ENCODE measurements at places on chromosomes 13 and 19.

DNA sequence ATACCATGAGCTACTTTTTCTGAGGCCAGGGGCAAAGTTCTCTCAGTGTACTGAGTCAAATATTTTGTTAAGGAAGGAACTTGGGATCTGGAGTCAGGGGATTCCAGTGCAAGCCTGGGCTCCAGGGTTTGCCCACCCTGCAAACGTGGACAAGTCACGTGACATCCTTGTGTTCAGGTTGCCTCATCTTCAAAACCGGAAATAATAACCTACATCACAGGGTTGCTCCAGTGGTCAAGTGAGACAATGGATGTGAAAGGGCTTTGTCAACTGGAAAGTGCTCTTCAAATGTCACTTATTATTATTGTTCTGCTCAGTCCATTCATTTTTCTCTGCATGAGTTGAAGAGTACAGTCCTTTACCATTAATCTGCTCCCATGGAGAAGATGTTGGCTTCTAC, 414.9 kb downstream of the COG6 start:
- DNase-seq: no peak

DNA sequence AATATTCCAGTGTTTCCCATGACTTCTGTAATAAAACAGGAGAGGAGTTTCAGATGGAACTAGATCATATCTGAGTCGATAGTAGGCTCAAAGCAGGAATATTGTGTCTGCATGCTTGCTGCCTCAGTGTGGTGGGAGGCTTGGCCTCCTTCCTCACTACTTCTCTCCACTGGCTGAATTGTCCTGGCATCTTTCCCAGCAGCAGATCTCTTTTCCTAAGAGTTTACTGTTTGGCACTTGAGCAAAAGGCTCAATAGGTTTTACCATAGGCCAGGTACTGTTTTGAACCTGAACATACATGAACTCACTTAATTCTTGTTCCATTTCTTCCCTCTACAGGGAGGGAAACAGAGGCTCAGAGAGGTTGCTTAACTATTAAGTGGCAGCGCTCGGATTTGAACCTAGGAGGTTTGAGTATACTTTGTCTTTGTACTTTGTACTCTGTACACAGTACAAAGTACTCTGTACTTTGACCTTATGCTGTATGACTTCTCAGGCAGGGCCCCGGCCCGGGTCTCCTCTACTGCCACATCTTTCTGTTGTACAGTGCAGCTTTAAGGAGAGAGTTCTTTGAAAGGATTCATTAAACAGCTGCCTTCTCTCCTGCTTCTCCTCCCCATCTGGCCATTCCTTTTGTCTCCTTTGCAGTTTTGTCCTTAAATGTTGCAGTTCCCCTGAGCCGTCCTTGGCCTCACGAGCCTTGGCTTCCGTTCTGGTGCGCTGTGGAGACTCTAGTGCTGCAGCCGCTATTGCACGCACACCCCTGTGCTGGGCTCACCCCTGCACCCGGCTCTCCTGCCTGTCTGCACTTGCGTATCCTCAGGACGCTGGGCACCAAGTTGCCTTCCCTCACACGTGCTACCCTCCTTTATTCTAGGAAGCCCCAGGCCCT, 8.1 kb downstream of the B3GLCT start:
- DNase-seq: no peak

- DNase-seq: no peak
Measured at GRCh38 chr19:29662604-29663404, 2.5 kb upstream of the PLEKHF1 start.

GRCh38 chr13:101784313-101784712, 331.8 kb downstream of the ITGBL1 start:
- DNase-seq: no peak

DNA sequence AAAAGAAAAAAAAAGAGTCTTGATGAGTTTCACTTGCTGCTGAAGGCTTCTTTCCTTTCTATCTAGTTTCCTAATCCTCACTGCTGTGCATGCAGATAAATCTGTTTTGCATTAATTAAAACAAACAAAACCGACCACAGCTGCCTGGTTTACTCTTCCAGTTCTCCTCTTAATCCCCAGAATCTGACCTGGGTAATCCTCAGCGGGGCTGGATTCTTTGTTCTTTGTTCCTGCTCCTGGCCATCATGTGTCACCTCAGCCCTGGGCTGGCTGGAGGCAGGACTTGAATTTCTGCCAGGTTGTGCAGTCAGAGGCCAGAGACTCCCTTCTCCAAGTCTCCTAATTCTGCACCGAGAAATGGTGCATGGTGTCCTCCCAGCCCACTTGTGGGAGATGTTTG, 52.2 kb upstream of the CYP4F8 start:
- DNase-seq: no peak

GRCh38 chr19:2612619-2613249, 89.8 kb downstream of the GNG7 start:
- no peak for DNase-seq

Measured in cortex of kidney (tissue), 1 donor.